ENCODE measurements at places on chromosomes 3 and 15.
A peak's percentile ranks its signal among the peaks of the same experiment; 100 is the strongest.

DNA sequence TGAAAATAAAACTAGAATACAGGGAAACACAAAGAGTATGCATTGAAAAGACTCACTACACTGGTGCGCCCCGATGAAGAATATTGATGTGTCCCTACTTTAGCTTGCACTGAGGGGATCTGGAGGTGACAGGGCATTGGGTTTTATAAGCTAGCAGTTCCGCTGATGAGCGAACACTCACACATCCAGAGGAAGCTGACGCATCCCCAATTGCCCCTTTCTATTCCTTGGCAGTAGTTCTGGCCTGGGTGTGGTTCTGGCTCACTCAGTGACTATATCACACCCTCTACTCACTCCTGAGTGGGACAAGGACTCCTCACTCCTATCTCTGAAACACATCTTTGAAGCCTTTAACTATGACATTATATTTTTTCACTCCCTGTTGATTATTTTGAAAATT is 71.0 kb downstream of the B3GNT5 start:
- DNase-seq = no peak

DNA sequence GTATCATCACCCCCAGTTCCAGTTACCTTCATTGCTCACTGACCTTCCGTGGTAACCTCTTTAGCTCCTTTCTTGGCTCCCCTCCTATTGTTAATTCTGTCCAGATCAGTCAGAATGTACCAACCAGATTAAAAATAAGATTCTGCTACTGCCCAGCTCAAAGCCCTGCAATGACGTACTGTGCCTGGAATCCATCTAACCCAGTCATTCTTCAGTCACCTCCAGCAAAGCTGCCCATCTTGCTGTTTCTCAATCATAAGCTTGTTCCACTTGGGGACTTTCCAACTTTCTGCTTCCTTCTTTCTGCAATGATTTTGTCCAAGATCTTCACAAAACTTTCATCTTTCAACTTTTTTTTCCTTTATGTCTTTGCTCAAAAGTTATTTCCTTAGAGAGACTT is 512.0 kb upstream of the ZNF385D start:
- peak; percentile 36 for DNase-seq

GRCh38 chr3:151964743-151965142 is 91.3 kb downstream of the SUCNR1 start:
- DNase-seq = no peak

DNA sequence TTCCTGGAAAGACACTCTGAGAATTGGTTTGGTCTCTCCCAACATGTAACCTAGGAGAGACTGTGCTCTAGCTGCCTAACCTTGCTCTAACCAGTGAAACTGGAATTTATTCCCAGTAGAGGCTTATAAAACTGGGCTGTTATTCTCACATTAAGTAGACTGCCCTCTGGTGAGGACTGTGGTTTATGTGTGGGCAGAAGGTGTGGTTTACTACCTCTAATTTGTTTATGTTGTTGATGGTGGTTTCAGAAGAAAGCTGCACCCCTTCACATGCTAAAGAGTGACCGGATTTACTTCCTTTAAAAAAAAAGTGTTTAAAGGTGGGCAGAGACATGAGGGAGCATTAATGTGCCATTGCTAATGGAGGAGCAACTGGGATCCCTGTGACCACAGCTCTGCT is 273.2 kb downstream of the MECOM start:
- DNase-seq = no peak

DNA sequence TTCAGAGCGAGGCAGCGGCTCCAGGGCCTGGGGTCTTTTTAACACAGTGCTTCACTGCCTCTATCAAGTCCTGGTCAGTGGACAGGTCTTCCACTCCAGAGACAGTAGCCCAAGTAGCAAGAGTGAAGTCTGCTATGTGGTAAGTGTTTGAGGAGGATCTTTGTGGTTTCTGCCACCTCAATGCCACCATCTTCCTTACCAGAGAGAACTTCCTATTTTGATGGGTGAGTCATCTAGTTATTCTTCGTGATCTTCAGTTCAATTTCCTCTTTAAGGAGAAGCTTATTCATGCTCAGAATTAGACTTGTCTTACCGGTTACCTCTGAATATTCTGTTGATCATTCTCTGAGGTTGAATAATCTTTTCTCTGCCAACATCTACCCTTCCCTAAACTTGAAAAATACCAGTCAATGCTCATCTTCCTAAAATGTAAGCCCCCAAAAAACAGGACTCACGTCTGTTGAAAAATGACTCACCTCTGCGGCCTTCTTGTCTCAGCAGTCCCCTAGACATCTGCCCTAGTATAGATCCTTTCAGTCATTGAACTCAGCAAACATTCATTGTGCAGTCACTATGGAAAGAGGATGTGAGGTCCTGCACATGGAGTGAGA is 32.2 kb upstream of the BCL6 start:
- no peak for DNase-seq

DNA sequence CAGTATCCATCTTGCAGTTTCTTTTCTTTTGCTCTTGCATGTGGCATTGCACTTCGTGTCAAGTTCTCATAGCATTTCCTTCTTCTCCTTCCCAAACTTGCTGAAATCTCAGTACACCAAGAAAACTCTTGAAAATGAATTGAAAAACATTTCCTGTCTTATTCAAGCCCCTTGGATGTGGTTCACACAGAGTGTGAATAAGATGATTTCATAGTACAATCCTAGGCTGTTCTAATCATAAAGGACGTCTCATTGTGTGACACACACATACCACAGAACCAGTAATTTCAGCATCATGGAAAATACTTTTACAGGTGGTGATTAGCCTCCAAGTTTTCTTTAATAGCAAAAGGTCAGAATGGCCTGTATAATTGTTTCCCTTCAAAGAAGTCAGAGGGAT is 121.6 kb upstream of the AADACL2 start:
- no peak for DNase-seq

DNA sequence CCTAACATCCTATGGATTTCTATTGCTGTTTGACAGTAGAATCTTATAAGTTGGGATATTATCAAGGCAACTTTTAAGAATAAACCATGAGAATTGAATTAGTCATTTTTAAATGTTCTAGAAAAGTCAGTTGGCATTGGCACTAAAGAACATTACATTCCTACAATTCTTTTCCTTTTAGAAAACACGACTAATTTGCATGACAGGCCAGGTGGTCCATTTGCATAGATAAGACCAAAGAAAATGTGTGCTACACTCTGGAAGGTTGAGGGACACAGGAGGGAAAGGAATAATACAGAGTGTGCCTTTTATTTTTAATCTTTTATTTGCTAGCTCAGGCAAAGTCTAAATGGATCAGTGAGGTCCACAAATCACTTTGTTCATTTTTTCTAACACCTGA is 962.3 kb downstream of the EPHA3 start:
- DNase-seq = no peak

- DNase-seq = no peak
Observed at GRCh38 chr3:111238885-111239284, 167.3 kb downstream of the NECTIN3 start.

- DNase-seq = peak; percentile 62
Observed at GRCh38 chr3:194091141-194091540, 44.8 kb upstream of the HES1 start.

DNA sequence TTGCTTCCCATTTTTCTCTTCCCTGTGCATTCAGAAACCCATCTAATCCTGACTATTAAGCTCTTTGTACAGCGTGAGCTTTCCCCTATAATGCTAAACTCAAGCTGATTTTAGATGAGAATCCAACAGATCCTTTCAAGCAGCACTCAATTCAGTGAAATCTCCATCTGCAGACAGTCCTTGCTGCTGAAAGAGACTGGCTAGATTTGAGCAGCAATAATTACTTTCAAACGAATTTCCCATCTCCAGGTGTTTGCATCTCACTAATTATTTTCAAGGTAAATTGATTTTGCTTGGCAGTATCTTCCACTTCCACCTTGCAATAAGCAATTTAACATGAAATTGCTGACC is 49.5 kb upstream of the SLC7A14 start:
- no peak for DNase-seq

- no peak for DNase-seq
Observed at GRCh38 chr3:58434990-58435389, 1.4 kb upstream of the PDHB start.

DNA sequence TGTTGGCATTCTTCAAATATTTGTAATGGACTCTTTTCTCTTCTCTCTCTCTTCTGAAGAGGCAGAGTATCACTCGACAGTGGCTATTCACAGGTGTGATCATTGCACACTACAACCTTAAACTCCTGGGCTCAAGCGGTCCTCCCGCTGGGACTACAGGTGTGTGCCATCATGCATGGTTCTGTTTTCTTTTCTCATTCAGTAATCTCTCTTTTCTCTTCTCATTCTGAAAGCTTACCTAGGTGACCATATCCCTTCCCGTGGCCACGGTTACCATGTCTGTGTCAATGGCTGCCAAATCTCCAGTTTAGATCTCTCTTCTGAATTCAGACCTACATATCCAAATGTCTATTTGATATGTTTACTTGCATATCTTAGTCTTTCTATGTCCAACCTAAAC is 96.3 kb downstream of the SOX2 start:
- no peak for DNase-seq

DNA sequence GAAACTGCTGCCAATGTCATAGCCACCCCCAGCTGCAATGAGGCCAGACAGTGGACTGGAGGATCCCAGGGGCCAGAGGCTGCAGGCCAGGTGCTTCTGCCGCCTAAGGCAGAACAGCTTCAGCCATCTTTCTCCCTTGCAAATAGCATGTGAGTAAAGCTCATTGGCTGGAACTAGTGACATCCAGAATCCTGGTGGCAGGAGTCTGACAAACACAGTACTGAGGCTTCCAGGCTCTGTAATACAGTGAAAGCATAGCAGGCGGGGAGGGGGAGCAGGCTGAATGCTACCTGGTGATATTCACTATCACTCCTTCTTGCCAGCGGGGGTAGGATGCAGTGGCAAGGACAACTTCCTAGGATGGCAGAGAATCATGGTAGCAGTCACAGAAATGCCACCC is 36.5 kb upstream of the TBC1D21 start:
- no peak for DNase-seq

DNA sequence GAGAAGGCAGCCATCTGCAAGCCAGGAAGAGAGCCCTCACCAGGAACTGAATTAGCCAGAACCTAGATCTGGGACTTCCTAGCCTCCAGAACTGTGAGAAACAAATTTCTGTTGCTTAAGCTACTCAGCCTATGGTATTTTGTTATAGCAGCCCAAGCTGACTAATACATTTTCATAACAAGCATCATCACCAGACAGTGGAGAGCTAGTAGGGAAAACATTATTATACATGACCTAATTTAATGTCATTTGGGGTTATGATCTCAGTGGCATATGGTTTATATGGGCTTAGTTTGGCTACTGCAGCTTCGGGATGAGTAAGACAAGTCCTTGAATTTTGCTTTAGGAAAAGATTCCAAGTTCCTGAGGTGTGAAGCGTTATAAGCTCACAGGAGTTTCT is 35.6 kb downstream of the LNP1 start:
- no peak for DNase-seq

DNA sequence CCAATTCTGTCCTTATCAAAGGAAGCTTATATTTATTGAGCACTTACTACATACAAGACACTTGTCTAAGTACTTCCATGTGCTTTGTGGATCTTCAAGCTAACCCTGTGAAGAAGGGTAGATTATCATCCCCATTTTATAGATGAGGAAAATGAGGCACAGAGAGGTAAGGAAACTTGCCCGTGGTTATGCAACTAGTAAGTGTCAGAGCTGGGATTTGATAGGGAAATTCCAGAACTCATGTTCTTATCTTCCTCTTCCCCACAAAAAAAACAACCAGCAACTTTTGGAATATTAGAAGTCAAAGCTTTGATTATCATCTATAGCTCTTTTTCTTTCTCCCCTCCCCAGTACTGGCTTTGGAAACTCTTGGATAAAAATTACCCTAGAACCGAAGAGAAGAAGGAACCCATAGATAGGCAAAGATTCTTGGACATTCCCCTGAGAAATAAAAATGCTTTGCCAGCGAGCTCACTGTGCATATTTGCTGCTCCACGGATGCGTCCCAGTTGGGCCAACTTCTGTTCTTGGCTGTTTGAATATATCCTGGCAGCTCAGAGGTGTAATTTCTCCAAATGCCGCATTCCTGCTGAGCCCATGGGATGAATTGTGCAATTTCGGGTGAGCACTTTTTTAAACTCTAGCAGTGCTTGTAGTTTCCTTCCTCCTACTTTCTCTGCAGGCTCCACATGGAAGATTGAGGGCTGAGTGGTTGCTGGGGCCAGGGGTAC is 591.5 kb upstream of the CFAP20DC start:
- peak; percentile 14 for DNase-seq

- DNase-seq = peak; percentile 43
Observed at GRCh38 chr3:131110087-131110486, 83.4 kb downstream of the NEK11 start.

- DNase-seq = peak; percentile 55
Observed at GRCh38 chr3:67489816-67490215, 164.6 kb downstream of the SUCLG2 start.

DNA sequence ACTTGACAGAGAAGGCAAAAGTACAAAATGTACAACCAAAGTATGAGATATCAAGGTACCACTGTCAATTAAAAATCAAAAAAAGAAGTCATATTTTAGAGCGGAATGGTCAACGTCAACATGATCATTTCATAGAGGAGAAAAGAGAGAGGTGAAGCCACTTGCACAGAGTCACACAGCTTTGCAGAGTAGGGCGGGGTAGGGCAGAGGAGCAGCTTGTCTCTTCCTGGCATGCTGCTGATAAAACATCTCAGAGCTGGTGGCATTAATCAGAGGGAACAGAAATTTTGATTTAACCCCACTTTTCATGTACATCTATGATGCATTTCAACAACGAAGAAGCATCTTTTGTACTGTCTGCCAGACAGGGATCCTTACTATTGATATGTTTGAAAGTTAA is 5.2 kb upstream of the IGF1R start:
- no peak for DNase-seq

GRCh38 chr3:114299941-114300624 is 6.3 kb downstream of the TIGIT start:
- DNase-seq = no peak

GRCh38 chr3:194095464-194095863 is 40.5 kb upstream of the HES1 start:
- no peak for DNase-seq

DNA sequence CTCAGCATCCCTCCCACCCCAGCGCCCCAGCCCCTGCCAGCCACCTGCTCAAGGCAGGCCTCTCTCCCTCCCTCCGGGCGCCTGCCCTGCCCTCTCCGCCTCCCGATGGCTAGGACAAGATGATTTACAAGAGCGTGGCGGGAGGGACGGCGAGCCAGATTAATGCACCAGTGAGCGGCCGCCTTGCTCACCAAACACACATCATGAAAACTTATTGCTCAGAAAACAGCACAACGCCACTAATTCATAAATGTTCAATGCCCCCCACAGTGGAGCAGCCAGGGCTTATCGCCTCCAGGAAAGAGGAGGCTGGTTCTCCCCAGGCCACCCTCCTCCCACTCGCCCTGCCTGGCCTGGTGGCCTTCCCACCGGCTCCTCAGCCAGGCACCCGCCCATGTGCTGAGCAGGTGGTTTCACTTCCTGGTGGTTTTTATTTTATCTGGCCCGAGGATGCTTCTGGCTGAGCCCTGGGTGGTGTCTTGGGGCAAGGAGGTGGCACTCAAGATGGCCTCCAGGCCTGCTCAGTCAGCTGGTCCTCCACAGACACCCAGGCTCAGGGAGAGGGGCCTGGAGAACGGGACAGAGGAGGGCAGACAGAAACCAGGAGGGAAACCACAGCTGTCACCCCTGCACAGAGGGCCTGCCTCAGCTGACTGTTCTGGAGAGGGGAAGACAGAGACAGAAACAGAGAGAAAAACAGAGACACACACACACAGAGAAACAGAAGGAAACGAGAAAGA is 284.9 kb downstream of the UACA start:
- DNase-seq = no peak
